IPS-NIHi11 (cell line): ENCODE measurements at places on chromosomes 4 and X.
A peak's percentile ranks its signal among the peaks of the same experiment; 100 is the strongest.

- peak; percentile 24 for DNase-seq
These were observed 16.3 kb downstream of the MAML3 start for GRCh38 chr4:140137671-140138070.

DNA sequence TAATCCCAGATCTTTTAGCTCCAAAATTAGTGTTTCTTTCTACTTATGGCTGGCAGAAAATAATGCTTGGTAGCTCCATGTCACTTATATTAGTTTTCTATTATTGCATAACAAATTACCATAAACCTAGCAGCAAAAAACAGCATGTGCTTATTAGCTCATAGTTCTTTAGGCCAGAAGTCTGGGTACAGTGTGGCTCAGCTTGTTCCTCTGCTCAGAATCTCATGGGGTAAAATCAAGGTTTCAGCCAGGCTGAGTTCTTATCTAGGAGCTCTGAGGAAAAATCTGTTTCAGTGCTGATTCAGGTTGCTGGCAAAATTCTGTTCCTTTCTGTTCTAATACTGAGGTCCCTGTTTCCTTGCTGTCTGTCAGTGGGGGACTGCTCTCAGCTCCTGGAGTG lies 101.1 kb downstream of the CT47B1 start:
- no peak for DNase-seq

GRCh38 chr4:150123796-150124677 lies 45.8 kb downstream of the DCLK2 start:
- DNase-seq, result no peak

GRCh38 chr4:107497054-107497453 lies 223.0 kb downstream of the PAPSS1 start:
- no peak for DNase-seq

DNA sequence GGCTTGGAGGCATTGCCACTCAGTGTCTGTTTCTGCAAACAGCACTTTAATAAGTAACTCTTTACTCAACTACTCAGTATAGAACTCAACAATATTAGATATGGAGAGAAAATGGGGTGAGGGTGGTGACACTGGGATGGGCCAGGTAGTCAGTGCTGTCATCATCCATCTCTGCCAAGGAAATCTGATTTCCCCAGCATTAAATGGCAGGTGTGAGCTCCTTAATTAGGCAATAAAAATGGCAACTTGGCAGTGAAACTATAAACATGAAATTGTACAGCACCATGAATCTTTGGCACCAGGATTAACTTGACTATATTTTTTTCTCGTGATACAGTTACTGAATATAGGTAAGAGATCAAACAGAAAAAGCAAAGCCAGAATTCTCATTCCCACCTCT lies 146.2 kb downstream of the GLRA2 start:
- no peak for DNase-seq

GRCh38 chrX:2585158-2585470 lies 84.3 kb upstream of the DHRSX start:
- no peak for DNase-seq

DNA sequence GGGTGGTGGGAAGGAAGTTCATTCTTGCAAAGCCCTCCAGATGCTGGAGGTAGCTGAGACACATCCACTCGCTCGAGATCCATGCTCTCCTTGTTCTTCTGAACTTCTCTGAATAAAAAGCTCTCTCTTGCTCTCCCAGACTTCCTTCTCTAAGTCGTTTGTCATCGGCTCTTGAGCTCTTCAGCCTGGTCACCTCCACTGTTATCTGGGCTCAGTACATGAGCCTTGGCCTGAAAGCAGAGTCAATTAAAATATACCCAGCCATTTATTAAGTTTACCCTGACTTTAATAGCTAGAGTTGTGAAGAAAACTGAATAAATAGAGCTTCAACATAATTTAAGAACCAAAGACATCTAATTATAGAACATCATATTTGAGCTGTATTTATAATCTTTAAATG lies 99.0 kb downstream of the CPE start:
- DNase-seq, result no peak

DNA sequence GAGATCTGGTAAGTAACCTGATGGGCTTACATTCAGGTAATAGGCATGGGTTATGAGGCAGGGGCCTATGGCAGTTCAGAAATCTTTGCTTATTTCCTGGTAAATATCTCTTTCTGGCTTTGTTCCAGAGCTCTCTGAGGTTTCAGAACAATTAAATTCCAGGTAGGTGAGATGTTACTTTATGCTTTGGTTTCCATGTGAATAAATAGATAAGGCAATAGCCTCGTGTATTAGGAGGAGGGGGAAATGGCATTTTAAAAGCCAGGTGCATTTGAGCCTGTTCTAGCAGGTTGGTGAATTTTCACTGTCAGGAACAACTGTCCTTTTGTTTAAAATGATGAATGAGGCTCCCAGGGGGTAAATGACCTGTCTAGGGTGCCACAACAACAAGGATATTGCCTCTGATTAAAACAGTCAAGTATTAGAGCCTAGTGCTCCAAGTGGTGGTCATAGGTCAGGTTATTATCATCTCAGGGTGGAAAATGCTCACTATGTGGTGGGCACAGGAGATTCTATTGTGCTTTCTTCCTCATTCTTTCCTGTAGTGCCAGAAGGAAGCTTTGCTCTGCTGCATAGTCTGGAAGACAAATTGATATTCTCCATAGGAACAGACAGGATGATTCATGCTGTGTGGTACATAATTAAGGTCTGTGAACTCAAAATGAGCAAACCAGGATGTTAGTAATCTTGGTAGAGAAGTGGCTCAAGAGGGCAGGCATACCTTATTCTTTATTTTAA lies 296.2 kb downstream of the INPP4B start:
- peak; percentile 14 for DNase-seq

GRCh38 chr4:133856731-133857355 lies 344.7 kb downstream of the PABPC4L start:
- DNase-seq, result no peak

GRCh38 chr4:161178310-161178709 lies 985.5 kb downstream of the FSTL5 start:
- DNase-seq, result no peak

DNA sequence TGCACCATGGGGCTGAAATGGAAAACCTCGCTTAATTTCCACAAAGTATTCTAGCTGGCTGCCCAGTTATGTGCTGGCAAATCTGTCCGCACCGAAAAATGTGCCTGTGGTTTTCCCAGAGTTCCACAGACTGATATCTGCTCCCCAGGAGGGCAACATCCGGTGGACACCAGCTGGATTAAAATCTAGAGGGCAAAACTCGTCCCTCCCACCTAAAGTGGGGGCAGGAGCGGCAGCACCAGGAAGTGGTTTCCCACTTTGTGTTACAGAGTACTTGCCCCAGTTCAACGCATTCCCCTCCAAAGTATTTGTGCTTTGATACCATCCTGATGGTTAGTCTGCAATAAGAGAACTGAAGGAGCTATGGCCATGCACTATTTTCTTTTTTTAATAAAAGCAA lies 187.6 kb downstream of the TSPAN5 start:
- DNase-seq, result no peak
